ENCODE measurements at places on chromosomes 13 and 19.

- no peak overlapping the region for H3K4me3 ChIP-seq
- H3K27me3 ChIP-seq: no peaks in the 10 kb centered on the region
- no peak overlapping the region for H3K27ac ChIP-seq
- no peaks in the 10 kb centered on the region for H3K36me3 ChIP-seq
- DNase-seq: no peak
- no peaks in the 10 kb centered on the region for H3K4me1 ChIP-seq
These were observed 121.3 kb upstream of the UFM1 start for GRCh38 chr13:38228322-38228721.

DNA sequence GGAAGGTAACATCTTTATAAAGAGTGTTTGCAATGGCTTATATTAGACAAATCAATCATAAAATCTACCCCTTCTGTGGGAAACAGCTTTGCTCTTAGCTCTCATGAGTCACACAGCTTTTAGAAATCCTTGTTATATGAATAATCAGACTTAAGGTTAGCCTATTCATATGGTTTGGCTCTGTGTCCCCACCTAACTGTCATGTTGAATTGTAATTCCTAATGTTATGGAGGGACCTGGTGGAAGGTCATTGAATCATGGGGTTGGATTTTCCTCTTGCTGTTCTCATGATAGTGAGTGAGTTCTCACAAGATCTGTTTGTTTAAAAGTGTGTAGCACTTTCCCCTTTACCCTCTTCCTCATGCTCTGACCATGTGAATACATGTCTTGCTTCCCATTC is 704.2 kb upstream of the KLHL1 start:
- no peaks in the 10 kb centered on the region for H3K27me3 ChIP-seq
- H3K4me1 ChIP-seq: no peaks in the 10 kb centered on the region
- H3K27ac ChIP-seq: no peak overlapping the region

- H3K36me3 ChIP-seq: no peaks in the 10 kb centered on the region
- no peak overlapping the region for H3K4me3 ChIP-seq
- H3K27ac ChIP-seq: no peak overlapping the region
- H3K27me3 ChIP-seq: no peaks in the 10 kb centered on the region
These were observed 389.8 kb downstream of the TBC1D4 start for GRCh38 chr13:75092143-75092542.

DNA sequence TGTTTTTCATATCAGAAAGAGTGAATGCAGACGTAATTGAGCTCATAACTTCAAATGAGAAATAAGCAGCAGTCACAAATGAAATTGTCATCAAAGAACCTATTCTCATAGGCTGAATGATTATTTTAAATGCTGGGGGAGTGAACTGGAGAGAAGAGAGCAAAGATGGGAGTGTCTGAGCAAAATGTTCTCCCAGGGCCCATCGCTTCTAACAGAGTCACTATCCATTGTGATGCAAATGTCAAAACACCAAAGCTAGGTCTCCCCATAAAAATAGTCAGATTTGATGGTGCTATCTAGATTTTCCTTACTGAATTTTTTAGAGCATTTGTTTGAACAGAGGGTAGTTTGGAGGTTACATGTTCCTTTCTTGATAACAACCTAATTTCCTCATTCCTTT is 278.7 kb downstream of the PCDH9 start:
- no peak for DNase-seq
- no peak overlapping the region for H3K4me3 ChIP-seq
- H3K36me3 ChIP-seq: no peaks in the 10 kb centered on the region
- H3K4me1 ChIP-seq: no peaks in the 10 kb centered on the region
- H3K27ac ChIP-seq: no peak overlapping the region

DNA sequence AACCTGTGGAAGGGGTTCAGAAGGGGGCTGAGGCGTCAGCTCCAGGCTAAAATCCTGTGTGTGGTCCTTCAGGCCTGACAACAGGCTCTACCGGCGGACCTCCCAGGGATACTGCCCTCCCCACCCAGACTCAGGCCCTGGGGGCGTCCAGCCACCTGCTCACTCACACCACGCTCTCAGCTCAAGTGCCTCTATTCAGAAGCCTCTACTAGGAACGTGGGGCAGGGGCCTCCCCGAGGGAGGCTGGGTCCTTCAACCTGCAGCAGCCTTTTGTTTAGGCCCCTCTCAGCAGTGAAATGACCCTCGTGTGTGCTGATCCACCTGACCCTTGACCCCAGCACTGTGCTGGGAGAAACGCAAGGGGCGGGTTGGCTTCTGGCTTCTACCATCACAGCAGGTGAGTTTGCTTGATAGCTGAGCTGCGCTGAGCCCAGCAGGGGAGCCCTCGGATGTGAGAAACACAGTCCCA is 10.6 kb downstream of the PLPP2 start:
- no peaks in the 10 kb centered on the region for H3K4me1 ChIP-seq
- DNase-seq: no peak
- H3K27me3 ChIP-seq: no peaks in the 10 kb centered on the region
- H3K4me3 ChIP-seq: no peak overlapping the region
